MG63 (cell line): ENCODE measurements at places on chromosomes 13 and 19.

DNA sequence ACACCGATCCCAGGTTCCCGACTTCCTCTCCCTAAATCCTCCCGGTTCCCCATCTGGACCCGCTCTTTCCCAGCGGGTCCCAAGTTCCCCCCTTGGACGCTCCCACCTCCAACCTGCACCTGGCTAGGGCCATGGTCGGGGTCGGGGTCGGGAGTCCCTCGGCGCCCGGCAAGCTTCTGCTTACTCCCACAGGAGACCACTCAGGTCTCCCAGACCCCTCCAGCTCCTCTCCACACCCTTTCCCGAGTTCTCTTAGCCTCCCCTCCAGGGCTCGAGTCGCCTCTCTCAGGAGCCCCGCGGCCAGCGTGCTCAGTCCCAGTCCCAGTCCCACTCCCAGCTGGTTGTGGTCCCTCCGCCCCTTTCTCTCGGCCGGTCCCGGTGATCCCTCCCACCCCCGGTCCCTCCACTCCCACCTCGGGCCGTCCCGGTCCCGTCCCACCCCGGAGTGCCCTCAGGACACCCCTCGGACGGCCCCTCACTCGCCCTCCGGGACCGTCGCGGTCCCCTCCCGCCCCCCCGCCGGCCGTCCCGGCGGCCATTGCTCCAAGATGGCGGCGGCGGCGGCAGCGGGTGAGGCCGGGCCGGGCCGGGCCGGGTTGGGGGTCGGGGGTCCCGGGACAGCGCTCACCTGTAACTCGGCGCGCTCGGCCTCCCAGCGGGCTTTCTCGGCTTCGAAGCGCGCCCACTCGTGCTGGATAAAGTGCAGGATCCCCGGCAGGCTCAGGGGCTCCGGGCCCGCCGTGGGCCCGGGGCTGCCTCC is at the start of gene FKRP:
Gene FKRP (plus strand): TSS at position 537 of the 760 bp plus-strand sequence. CDS start 9,394 bp downstream, outside the sequence.
- DNase-seq, result peak; percentile 37

- no peak for DNase-seq
Measured at GRCh38 chr19:5693195-5694166, 3.4 kb downstream of the RPL36 start.

DNA sequence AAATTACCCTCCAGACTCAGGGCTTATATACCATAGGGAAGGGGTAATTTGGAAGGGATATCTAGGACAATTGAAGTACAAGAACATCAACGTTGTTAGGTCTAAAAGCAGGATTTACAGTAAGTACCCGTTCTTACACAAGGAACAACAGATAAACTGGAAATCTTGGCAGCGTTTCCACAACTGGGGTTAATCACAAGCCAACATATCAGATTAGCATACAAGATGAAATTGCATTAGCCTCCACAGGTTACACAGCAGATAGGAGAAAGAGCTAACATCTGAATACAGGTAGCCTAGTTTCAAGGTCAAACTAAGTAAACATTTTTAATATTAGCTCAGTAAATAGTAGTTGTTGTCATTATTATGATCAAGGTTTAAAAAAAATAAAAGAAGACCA is 1214.0 kb upstream of the PCDH20 start:
- no peak for DNase-seq

- no peak for DNase-seq
Measured at GRCh38 chr19:46365561-46365960, 18.7 kb downstream of the PPP5C start.
